Lower lobe of right lung (tissue), 2 donors: ENCODE measurements at places on chromosomes 2 and 18.

DNA sequence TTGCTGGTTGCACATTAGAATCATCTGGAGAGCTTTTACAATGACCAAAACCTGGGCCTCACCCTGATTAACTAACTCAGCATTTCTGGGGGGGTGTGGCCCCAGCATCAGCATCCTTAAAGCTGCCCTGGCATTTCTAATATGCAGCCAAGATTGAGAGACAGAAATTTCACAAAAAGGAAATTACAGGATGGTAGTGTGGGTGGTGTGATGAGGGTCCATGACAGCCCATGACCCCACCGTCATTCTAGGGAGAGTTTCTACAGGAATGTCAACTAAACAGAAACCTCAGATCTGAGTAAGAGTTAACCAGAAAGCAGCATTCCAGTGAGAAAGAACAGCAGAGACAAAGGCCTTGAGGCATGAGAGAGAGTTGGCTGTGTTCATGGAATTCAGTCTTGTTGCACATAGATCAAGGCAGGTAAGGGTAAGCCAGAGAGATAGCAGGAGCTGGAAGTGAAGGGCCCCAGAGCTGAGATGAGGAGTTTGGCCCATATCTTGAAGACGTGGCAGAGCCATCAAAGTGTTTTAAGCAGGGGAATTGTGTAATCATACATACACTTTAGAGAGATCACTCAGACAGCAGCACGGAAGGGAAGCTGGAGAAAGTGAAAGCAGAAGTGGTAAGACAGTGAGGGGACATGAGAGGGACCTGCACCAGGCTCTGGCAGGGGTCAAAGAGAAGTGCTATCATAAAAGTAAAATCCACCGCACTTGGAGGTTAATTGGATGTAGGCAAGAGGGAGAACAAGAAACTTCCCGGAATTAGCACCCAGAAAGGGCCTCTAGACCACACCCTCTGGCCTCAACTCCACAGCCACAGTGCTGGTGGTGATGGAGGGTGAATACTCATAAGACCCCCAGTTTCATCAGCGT lies 7.8 kb upstream of the TRABD2A start:
- H3K36me3 ChIP-seq = no peaks in the 10 kb centered on the region
- H3K27ac ChIP-seq = peak overlapping the region; percentile 81
- no peak for DNase-seq
- peaks cover 15% of the 10 kb centered on the region for H3K4me1 ChIP-seq

DNA sequence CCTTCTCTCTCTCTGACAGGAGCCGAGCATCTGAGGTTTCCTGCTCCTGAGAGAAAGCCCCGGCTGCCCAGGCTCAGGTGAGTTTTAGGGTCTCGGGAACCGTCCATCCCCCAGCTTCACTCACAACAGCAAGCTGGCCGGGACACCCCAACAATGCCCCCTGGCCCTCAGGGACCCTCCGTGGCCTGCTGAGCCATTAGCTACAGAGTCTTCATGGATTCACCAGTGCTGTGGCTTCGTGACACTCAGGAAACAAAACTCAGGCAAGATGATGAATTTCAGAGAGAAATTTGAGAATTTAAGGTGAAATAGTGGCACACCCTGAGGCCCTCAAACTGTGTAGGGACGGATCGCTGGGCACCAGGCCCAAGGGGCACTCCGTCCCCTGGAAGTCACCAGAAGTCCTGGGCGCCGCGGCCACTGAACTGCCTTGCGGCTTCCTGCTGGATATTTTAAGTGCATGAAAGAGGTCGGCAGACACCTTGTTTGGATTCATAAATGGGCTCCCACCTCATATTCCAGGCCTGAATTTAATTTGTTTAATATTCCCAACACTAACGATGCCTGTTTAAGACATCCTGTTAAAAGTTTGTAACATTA lies 368.3 kb upstream of the SALL3 start:
- DNase-seq = no peak
- no peaks in the 10 kb centered on the region for H3K36me3 ChIP-seq
- no peaks in the 10 kb centered on the region for H3K4me1 ChIP-seq
- no peak overlapping the region for H3K27ac ChIP-seq

DNA sequence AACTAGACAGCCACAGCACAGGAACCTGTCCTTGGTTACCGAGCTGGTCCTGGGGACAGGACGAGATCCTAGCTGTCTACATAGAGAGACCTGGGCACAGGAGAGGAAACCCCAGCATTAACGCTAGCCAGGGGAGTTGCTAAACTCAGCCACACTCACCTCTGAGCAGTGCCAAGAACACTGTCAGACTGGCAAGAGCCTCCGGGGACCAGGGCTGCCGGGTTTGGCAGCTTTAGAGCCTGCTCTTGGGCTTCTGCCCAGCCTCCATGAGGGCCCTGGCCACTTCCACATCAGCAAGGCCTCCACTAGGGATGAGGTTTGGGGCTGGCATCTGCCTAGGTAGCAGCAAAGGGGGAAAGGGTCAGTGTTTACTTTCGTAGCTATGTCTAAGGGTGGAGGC lies 6.7 kb downstream of the TMBIM1 start:
- H3K36me3 ChIP-seq = peaks cover 43% of the 10 kb centered on the region
- peak; percentile 77 for DNase-seq
- peak overlapping the region; percentile 54 for H3K4me3 ChIP-seq
- peak overlapping the region; percentile 97 for H3K27ac ChIP-seq
- H3K4me1 ChIP-seq = peaks cover 91% of the 10 kb centered on the region
- H3K27me3 ChIP-seq = no peaks in the 10 kb centered on the region

- peaks cover 16% of the 10 kb centered on the region for H3K27me3 ChIP-seq
- no peak overlapping the region for H3K4me3 ChIP-seq
- H3K4me1 ChIP-seq = peaks cover 39% of the 10 kb centered on the region
- no peak overlapping the region for H3K27ac ChIP-seq
- DNase-seq = no peak
- H3K36me3 ChIP-seq = no peaks in the 10 kb centered on the region
Measured at GRCh38 chr2:216688731-216689340, 6.5 kb downstream of the IGFBP5 start.

DNA sequence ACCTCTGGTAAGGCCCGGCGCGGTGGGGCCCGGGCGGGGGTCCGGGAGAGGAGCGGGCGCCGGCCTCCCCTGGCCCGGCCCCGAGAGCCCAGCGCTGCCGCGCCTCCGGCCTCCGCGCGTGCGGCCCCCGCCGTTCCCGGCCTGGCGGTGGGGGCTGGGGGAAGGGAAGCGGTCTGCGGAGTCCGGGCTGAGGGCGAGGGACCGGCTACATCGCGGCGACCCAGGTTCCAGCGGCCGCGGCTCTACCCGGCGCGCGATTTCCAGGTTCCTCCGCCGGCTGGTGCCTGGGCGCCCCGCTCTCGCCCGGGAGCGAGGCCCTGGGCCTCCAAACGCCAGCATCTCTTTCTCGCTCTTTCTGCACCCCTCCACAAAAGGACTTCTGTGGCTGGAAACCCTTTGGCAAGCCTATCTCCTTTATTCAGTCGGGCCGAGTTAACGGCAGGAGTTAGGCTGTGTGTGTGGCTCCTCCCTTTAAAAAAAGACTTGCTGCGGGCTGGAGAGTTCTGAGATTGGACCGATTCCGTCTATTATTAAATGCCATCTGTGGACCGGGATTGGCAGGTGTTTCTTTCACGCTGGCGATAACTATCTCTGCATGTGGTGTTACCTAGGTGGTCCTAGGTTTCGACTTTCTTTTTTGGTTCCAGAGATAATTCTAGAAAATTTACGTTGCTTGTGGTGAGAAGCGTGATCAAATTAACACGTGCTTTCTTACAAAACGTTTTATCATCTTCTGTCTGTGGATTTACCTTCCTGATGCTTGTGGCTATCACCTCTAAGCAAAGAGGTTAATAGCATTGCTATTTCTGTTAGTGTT lies 592 bp downstream of the ME2 start:
- H3K4me1 ChIP-seq = peaks cover 28% of the 10 kb centered on the region
- DNase-seq = peak; percentile 71
- H3K36me3 ChIP-seq = no peaks in the 10 kb centered on the region
- peak overlapping the region; percentile 97 for H3K27ac ChIP-seq

- H3K27me3 ChIP-seq = no peaks in the 10 kb centered on the region
- peaks cover 5% of the 10 kb centered on the region for H3K4me1 ChIP-seq
- H3K4me3 ChIP-seq = no peak overlapping the region
- no peak overlapping the region for H3K27ac ChIP-seq
- H3K36me3 ChIP-seq = no peaks in the 10 kb centered on the region
- DNase-seq = no peak
Measured at GRCh38 chr2:173136599-173136998, 61.0 kb downstream of the MAP3K20 start.

GRCh38 chr18:32049393-32050171 lies 31.0 kb downstream of the RNF125 start:
- peak; percentile 70 for DNase-seq
- no peaks in the 10 kb centered on the region for H3K36me3 ChIP-seq
- peak overlapping the region; percentile 64 for H3K27ac ChIP-seq
- H3K4me1 ChIP-seq = peaks cover 24% of the 10 kb centered on the region
- no peaks in the 10 kb centered on the region for H3K27me3 ChIP-seq
- H3K4me3 ChIP-seq = no peak overlapping the region

DNA sequence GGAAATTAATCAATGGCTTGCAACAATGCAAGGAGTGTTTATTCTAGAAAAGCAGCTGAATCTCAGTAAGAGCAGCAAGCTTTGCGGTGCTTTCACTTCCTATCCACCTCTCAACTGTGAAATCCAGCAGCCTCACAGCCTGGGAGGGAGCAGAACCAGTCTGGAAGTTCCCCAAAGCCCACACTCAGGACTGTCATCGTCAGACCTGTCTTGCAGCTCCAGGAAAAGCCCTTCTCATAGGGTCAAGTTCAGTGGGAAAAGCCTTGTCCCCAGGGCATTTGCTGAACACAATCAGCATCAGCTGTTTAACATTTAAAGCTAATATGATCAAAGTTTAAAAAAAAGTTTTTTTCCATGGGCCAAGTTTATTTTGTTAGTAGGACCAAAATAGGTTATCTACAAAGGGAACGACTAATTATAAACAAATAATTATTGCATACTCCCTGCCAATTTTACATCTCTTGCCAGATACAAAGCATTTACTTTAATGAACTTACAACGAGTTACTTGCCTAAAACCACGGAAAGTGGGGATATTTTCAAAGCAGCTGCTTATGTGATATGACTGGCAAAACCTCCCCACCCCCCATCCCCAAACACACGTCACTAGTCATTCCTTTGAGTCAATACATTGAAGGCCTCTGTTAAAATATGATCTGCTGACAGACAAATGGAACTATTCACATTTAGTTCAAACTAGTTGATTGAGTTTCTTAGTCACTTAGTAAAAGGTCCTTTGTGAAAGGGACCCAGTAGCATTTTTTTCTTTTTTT lies 36.8 kb downstream of the PARD6G start:
- H3K27me3 ChIP-seq = no peaks in the 10 kb centered on the region
- H3K4me3 ChIP-seq = no peak overlapping the region
- DNase-seq = no peak
- H3K27ac ChIP-seq = no peak overlapping the region
- no peaks in the 10 kb centered on the region for H3K36me3 ChIP-seq

- peaks cover 4% of the 10 kb centered on the region for H3K27me3 ChIP-seq
- H3K36me3 ChIP-seq = no peaks in the 10 kb centered on the region
- no peaks in the 10 kb centered on the region for H3K4me1 ChIP-seq
- H3K27ac ChIP-seq = no peak overlapping the region
- no peak for DNase-seq
- H3K4me3 ChIP-seq = no peak overlapping the region
Measured at GRCh38 chr2:26541401-26542193, 63.7 kb upstream of the OTOF start.

DNA sequence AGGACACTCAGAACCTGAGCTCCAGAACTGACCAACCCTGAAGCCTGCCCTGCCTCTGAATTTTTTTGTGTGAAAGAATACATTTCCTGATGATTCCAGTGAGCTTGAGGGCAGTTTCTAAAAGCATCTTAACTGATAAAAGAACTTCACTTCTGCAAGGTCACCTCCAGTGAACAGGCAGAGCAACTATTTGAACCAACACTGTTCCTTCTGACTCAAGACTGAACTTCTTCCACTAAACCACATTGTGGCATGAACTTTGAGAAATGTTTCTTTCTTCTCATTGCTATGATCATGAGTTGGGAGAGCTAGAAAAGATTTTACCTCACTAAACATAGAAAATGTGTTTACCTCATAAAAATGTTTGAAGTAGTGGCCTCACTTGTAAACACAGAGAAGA lies 83.8 kb upstream of the SERTAD2 start:
- no peaks in the 10 kb centered on the region for H3K27me3 ChIP-seq
- no peaks in the 10 kb centered on the region for H3K4me1 ChIP-seq
- no peak for DNase-seq
- no peak overlapping the region for H3K4me3 ChIP-seq
- H3K36me3 ChIP-seq = no peaks in the 10 kb centered on the region

GRCh38 chr2:64455545-64455944 lies 1.6 kb downstream of the LGALSL start:
- peaks cover 23% of the 10 kb centered on the region for H3K4me1 ChIP-seq
- no peak for DNase-seq
- H3K4me3 ChIP-seq = peak overlapping the region; percentile 74
- no peaks in the 10 kb centered on the region for H3K27me3 ChIP-seq

DNA sequence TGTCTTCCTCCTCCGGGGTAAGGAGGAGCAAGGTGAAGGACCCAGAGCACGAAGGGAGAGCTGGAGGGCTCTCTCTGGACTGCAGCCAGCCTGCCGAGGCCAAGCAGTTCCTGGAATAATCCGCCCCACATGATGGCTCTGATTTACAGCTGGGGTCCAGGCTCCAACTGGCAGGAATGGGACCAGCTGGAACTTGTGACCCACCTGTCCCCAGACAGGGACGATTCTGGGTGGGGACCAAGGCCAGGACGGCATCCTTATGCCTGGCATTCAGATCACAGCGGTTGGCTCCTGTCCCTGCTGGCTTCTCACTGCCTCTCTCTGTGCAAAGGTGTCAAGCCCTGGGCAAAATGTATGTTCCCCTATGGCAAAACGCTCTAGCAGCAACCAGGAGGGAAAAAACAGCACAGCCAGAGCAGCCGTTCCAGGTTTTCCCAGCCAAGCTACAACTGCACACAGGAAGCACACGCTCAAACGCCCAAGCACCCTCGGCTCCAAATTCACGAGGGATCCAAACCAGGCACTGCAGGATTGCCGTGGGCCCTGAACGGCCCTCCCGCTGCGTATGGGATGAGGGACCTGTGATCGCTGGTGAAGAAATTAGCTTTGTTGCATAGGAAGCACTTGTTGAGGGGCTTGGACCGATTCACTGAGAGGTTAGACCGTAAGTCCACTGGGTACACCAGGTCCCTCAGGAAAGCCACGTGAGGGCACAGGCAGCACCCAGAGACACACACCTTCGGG lies 35.8 kb downstream of the FAM178B start:
- no peak overlapping the region for H3K4me3 ChIP-seq
- peaks cover 3% of the 10 kb centered on the region for H3K27me3 ChIP-seq
- DNase-seq = peak; percentile 24
- H3K27ac ChIP-seq = no peak overlapping the region
- peaks cover 36% of the 10 kb centered on the region for H3K4me1 ChIP-seq

- H3K27ac ChIP-seq = no peak overlapping the region
- DNase-seq = no peak
- H3K4me3 ChIP-seq = no peak overlapping the region
- no peaks in the 10 kb centered on the region for H3K27me3 ChIP-seq
- H3K4me1 ChIP-seq = peaks cover 6% of the 10 kb centered on the region
- H3K36me3 ChIP-seq = no peaks in the 10 kb centered on the region
Measured at GRCh38 chr2:68710336-68710735, 24.3 kb upstream of the ARHGAP25 start.

DNA sequence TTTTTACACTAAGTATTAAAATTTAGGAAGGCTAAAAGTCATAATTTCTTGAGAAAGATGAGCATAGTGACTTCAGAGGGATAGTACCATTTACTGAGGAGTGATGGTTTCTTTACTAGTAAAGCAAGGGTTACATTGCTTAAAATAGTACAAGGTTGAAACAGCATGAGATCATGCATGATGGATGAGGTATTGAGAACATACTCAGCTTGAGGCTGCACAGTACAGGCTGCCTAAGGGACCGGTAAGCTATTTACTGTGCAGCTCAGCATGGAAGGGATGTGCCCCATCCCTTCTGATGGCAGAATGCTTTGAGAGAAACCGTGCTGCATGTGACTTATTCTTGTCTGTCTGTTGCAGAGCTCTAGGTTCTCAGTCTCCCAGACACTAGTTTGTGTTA lies 122.1 kb downstream of the EML6 start:
- no peaks in the 10 kb centered on the region for H3K36me3 ChIP-seq
- no peak overlapping the region for H3K4me3 ChIP-seq
- H3K4me1 ChIP-seq = no peaks in the 10 kb centered on the region
- no peak for DNase-seq
- no peak overlapping the region for H3K27ac ChIP-seq
